ENCODE measurements at places on chromosomes 4 and X.
A peak's percentile ranks its signal among the peaks of the same experiment; 100 is the strongest.

GRCh38 chr4:48275686-48276085, 6.0 kb upstream of the TEC start:
- no peak for DNase-seq

DNA sequence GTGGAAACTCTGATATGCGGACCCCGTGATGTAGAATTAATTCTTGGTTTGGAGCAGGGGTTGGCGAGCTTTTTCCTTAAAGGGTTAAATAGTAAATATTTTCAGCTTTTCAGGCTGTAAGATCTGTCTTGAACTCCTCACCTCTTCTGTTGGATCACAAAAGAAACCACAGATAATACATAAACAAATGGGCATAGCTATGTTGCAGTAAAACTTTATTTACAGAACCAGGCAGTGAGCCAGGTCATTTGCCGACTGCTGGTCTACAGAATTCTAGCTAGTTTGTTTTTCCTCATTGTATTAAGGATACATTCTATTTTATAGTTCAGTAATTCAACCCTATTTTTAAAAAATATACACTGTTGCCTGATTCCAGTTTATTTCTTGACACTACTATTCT, 116.6 kb downstream of the PAPSS1 start:
- no peak for DNase-seq

GRCh38 chrX:123830309-123830708, 29.5 kb upstream of the XIAP start:
- DNase-seq, result no peak

GRCh38 chr4:2412534-2412884, 5.9 kb downstream of the ZFYVE28 start:
- DNase-seq, result no peak

- DNase-seq, result peak; percentile 25
These were observed 104.4 kb upstream of the ARHGAP24 start for GRCh38 chr4:85370400-85371032.
